ENCODE measurements at places on chromosomes 1 and 21. TPM values are rescaled to one million over a fixed set of nuclear protein-coding genes. Genes with fewer than 3 reads are reported as not detected.

GRCh38 chr21:34065027-34065426, 8.4 kb upstream of the MRPS6 start:
- DNase-seq: peak; percentile 58

The FTCD gene
- total RNA-seq: 0.43 TPM

The YTHDF2 gene
- 55.4 TPM for total RNA-seq

GRCh38 chr1:109821221-109821669, 57.5 kb upstream of the EPS8L3 start:
- peak; percentile 88 for DNase-seq

DNA sequence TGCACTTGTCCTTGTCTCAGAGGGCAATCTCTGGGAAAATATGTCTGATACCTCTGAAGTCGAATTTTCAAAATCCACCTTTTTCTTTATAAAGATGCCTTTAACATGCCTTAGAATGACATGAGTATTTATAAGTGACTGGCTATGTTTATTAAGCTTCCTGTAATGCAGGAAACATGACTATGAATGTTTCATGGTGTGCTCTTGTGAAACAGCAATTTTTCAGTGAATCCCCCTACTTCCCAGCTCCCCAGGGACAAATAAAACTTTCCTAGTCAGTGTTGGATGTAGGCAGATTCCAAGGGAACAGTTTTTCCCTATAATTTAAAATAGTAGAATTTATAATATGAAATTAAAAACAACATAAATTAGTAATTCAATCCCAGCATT, 437.0 kb downstream of the LMO4 start:
- DNase-seq: peak; percentile 71

GRCh38 chr21:17572431-17572830, 40.3 kb downstream of the BTG3 start:
- DNase-seq: no peak

GRCh38 chr1:169184812-169185211, 78.3 kb downstream of the ATP1B1 start:
- no peak for DNase-seq

The ZNF593OS gene
- 0.32 TPM for total RNA-seq

The MPZ gene
- 2.9 TPM for total RNA-seq

DNA sequence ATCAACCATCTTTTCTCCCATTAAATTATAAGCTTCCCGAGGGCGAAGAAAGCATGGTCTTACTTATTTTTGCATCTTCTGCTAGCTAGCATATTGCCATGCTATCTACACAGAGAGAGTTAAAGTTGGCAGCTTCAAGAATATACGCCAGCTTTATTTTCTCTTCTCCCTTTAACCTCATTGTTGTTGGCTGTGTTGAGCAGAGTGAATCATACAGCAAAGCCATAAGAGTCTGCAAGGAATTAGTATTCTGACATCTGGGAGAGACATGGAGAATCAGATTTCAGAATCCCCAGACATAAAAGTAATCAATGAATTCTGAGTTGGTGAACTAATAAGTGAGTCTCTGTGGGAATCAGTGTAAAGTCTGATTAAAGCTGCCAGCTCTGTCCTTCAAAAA, 649.6 kb upstream of the PTBP2 start:
- no peak for DNase-seq
